Chondrocyte (in vitro differentiated cells): ENCODE measurements at places on chromosomes 12 and 14. TPM values are rescaled to one million over a fixed set of nuclear protein-coding genes. Genes with fewer than 3 reads are reported as not detected.

SLC25A21 gene
- 0.22 to 1.1 TPM (median 0.36 TPM) in 3 replicates for total RNA-seq

AQP6 gene
- total RNA-seq, result not detected in 3 replicates

DNA sequence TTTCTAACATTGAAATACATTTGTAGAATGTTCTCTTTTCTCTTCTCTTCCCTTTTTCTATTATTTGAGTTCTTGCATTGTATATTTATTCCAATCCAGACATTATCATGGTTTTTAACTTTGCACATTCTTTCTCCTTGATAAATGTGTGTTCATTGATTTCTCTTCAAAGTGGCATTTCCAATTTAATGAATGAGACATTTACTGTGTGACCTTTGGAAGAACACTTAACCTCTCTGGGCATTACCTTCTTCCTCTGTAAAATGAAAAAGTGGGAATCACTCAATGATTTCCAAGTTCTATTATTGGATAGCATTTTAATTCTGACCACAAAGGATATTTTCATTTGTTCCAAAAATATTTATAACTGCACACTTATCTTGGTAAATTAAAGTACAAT is 1095.8 kb downstream of the GALC start:
- H3K36me3 ChIP-seq, result no peaks in the 10 kb centered on the region
- H3K4me1 ChIP-seq, result no peaks in the 10 kb centered on the region
- H3K27ac ChIP-seq, result no peak overlapping the region
- no peaks in the 10 kb centered on the region for H3K27me3 ChIP-seq

GRCh38 chr14:103247169-103247606 is 86.8 kb upstream of the EIF5 start:
- no peak overlapping the region for H3K4me3 ChIP-seq
- peaks cover 10% of the 10 kb centered on the region for H3K4me1 ChIP-seq
- no peaks in the 10 kb centered on the region for H3K36me3 ChIP-seq
- H3K27me3 ChIP-seq, result peaks cover 4% of the 10 kb centered on the region

DNA sequence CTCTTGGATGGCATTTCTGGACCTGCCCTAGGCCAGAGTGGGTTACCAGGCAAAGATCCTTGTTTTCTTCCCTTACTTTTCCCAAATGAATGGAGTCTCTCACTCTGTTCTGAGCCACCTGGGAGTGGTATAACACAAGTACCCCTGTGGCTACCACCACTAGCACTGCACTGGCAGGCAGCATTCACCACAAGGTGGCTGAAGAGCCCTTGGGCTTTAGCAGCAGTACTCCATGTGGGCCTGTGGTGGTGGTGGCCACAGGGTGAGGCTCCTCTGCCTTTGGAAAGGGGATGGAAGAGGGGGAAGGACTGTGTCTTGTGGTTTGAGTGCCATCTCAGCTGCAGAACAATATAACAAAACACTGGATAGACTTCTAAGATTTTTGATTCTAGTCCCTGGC is 38.1 kb upstream of the LMNTD1 start:
- peaks cover 2% of the 10 kb centered on the region for H3K4me1 ChIP-seq
- H3K36me3 ChIP-seq, result peaks cover 2% of the 10 kb centered on the region
- no peak for DNase-seq

- H3K4me1 ChIP-seq, result peaks cover 15% of the 10 kb centered on the region
- peaks cover 1% of the 10 kb centered on the region for H3K36me3 ChIP-seq
- no peak for DNase-seq
- no peak overlapping the region for H3K27ac ChIP-seq
- no peak overlapping the region for H3K4me3 ChIP-seq
Observed at GRCh38 chr14:80055667-80056496, 155.4 kb downstream of the DIO2 start.

- no peaks in the 10 kb centered on the region for H3K27me3 ChIP-seq
- H3K27ac ChIP-seq, result no peak overlapping the region
- no peaks in the 10 kb centered on the region for H3K36me3 ChIP-seq
- H3K4me1 ChIP-seq, result no peaks in the 10 kb centered on the region
Observed at GRCh38 chr14:25953532-25954139, 644.2 kb downstream of the NOVA1 start.
